ENCODE measurements at places on chromosomes 1 and 21.

DNA sequence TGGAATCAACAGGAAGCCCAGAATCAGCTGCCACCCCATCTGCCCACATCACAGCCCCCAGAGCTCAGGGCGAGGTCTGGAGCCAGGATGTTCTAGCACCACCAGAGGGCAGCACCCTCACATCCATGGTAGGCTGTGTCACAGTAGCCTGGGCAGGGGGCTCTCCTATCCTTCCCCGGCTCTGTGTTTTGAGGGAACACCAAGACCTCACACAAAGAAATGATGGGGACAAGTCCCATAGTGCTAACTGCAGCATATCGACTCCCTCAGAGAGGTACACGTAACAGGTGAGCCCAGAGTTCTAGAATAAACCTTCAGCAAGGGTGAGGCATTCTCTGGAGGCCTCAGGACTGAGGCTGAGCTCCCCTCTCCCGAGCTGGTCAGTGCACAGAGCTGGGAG is 2.3 kb upstream of the KCNC4 start:
- no peak for DNase-seq

- peak; percentile 86 for DNase-seq
Measured at GRCh38 chr1:31416101-31416736, 3.2 kb downstream of the SERINC2 start.

DNA sequence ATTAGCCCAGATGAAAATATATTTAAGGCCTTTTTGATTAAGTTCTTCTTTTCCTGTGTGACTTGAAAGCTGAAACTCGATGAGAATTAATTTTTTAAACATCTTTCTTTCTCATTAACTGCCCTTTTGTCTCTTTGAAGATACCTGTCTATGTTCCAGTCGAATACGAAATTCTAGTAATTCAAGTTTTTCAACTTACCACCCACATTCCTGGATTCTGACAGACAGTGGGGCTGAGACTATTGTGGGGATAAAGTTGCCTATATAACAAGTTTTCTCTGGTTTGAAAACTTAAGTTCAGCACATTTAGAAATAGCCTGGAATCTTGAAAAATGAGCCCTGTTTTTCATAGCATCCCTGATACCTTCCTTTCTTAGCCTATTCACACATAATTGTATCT is 114.6 kb downstream of the NTNG1 start:
- peak; percentile 34 for DNase-seq

DNA sequence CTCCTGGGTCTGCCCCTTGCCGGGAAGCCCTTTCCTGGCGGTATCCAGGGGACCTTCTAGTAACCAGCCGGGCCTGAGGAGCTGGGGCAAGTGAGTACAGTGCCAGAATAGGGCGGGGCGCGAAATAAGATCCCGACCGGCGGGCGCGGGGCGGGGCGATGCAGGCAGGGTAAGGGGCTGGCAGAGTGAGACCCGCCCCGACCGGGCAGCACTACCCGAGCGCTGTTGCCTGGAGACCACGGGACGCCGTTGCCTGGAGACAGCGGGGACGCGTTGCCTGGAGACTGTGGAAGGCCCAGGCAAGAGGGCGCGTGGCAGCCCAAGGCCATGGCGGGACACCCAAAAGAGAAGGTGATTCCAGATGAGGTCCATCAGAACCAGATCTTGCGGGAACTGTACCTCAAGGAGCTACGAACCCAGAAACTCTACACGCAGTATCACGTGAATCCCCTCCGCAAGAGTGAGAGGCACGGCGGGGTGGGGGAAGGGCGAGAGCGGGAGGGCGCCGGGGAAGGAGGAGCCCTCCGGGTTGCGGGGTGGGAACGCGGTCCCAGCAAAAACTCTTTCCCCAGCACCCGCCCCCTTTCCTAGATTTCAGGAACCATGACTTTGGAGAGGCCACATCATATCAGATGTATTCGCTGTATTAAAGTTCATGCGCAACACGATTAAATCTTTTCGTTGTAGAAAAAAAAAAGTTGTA is 24.3 kb downstream of the EBNA1BP2 start:
- DNase-seq: peak; percentile 38

GRCh38 chr21:26508903-26509302 is 64.2 kb downstream of the CYYR1 start:
- no peak for DNase-seq

GRCh38 chr1:9246841-9247785 is 12.5 kb downstream of the H6PD start:
- no peak for DNase-seq

DNA sequence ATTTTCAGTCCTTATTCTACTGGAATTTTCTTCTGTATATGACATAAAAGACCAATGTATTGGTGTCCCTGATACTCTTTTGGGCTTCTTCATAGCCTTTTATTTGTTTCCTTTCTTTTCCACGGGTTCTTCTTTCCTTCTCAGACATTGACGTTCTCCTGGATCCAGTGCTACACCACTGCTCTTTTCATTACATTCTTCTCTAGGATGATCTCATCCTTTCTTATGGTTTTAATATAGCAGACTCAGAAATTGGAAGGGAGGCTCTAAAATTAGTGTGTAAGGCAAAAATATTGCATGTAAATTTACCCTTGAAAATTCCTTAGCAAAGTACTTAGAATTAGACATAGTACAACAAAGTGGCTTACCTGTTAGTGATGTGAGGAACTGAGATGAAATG is 65.3 kb downstream of the SELENOF start:
- DNase-seq: no peak

DNA sequence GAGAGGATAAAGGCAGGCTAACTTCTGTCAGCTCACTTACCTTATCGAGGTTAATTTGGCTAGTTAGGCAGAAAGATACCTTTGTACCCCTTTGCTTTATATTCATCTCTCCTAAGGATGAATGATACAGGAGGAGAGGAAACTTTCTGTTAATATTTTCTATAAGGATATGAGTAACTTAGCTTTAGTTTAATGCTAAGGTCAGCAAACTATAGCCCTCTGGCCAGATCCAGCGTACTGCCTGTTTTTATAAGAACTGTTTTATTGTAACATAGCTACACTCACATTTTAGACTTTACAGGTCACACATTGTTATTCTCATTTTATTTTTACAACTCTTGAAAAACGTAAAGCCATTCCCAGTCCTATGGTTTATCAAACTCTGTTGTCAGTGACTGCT is 18.1 kb downstream of the DHX9 start:
- DNase-seq: no peak

- peak; percentile 69 for DNase-seq
Measured at GRCh38 chr21:30408782-30409494, 13.1 kb downstream of the KRTAP13-1 start.

GRCh38 chr1:194378517-194378916 is 1192.1 kb upstream of the B3GALT2 start:
- DNase-seq: no peak

DNA sequence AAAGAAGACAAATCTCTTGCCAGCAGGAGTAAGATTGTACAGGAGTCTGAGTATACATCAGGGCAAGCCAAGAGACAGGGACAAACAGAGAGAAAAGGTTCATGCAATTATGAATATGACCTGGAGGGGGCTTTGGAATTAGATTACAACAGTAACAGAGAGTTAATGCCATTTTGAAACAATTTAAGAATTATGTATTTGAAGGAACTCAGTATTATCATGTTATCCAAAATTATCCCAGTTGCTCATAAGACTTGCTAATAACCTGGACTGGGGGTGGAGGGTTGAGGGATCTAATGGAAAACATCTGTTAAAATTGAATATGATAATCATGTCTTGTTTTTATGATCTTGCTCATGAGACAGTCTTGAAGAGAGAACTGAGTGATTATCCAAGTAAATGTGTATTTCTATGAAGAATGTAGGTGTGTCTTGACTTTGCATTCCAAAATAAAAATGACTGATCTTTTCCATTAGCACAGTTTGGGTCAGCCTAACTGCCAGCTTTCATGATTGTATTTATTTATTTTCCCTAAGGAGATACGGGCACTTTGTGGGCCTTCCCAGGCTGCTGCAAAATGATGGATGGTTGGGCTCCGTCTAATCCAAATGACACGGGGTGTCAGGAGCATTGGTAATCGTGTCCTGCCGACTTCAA is 117.7 kb downstream of the ERG start:
- DNase-seq: peak; percentile 37

- DNase-seq: peak; percentile 100
Measured at GRCh38 chr1:24683713-24684162, 40.6 kb downstream of the SRRM1 start.

GRCh38 chr1:208211921-208212843 is 32.0 kb downstream of the PLXNA2 start:
- DNase-seq: no peak

DNA sequence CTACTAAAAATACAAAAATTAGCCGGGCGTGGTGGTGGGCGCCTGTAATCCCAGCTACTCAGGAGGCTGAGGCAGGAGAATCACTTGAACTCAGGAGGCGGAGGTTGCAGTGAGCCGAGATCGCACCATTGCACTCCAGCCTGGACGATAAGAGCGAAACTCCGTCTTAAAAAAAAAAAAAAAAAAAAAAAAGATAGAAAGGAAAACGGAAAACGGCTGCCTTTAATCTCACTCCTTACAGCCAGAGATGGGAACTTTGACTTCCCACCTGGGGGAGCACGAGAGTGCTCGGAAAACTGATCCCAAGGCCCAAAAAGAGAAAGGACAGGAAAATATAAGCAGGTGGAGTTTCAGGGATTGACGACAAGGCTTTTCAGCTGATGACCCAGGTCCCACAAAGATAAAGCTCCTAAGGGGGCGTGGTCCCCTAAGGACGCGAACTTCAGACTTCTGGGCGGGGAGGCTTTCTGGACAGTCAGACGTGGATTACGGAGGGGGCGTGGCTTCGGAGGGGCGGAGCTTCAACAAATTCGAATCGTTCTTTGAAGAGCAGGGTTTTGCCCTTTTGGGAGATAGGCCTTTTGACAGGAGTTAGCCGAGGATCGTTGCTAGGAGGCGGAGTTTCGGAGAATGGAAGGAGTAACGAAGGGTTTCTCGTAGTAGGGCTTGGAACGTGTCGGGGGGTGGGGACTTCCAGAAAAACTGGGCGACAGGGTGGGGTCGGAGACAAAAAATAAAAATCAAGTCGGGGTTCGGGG is 958 bp upstream of the CKS1B start:
- DNase-seq: peak; percentile 96

- no peak for DNase-seq
Measured at GRCh38 chr1:172338295-172338735, 82.2 kb upstream of the C1orf105 start.
